ENCODE measurements at places on chromosomes 7 and 10. TPM values are rescaled to one million over a fixed set of nuclear protein-coding genes. Genes with fewer than 3 reads are reported as not detected.

GRCh38 chr7:73738612-73739386 is at the start of gene ABHD11:
TSS of gene ABHD11 (minus strand) at chr7:73738802. CDS start at chr7:73738770, 32 bp downstream.
- peak; percentile 96 for DNase-seq

DNA sequence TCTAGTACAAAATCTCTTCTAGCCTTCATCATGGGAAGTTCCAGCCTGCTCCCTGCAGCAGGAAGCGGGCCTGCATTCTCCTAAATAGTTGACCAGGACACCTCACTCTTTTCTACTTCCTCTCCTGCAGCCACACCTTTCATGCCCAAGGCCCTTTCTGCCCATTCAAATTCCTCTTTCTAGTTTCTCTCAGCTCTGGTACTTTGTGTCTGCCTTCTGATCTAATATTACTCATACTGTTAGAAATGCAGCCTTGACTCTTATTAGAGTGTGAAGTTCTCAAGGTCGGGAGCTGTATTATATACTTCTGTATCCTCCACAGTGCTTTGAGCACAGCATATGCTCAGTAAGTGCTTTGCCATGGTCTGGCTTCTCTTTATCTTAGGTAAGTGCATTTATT is 103.1 kb downstream of the PRKCQ start:
- DNase-seq: no peak

DNA sequence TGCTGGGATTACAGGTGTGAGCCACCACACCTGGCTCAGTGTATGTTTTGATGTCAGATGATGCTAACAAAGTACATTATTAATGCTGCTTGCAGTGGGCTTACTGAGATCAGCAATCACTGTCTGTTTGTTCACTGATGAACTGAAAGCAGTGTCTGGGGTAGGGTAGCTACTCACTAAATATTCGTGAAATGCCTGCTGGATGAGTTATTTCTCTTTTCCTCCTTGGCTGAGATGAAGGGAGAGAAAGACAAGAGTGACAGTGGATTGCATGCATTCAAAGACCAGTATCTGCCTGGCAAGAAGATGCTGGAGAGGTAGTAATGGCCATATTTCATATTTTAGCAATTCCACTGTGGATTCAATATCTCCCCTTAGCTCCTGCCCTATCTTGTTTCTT is 32.3 kb downstream of the FAM107B start:
- DNase-seq: no peak

DNA sequence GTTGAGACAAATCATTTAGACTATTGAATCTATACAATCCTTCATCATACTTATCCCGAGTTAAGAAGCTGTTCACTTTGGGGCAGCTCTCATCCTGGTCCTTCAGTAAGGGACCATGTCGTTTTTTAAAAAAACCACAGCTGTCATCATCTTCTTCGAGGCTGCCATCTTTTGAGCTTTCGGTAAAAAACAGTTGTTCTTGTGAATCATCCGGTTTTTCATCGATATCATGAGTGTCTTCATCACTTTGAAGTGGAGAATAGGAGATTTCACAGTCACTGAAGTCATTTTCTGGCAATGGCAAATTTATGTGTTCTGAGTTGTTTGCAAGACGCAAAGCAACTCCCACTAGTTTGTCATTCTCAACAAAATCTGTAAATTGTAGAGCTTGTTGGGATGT is 3.9 kb downstream of the DCLRE1A start:
- no peak for DNase-seq

Gene SLC13A1
- total RNA-seq: not detected

DNA sequence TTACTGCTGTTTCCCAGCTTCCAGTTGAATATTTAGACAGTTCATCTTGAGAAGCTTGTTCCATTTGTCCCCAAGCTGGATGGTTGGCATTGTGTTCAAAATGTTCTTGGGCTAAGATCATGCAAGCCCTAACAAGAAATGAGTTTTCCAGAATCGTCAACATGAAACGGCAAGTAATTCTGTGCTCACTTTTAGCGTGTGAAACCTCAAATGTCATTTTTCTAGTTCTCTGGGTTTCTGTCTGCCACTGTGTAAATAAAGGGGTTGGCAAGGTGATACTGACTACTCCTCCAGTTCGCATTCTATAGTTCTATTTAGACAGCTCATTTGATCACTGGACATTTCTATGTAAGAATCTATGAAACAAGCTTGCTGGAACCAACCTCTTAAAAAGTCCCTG is 194.0 kb downstream of the AHR start:
- DNase-seq: no peak

GRCh38 chr7:118222591-118222990 is 1.9 kb upstream of the ANKRD7 start:
- no peak for DNase-seq

- no peak for DNase-seq
Measured at GRCh38 chr7:24883622-24884013, 96.4 kb downstream of the OSBPL3 start.

- DNase-seq: no peak
Measured at GRCh38 chr7:150322833-150323681, at the start of the genes ACTR3C and LRRC61. TSS of gene ACTR3C (minus strand) at chr7:150323545. CDS start at chr7:150295296, 28,249 bp downstream. TSS of gene LRRC61 (plus strand) at chr7:150323355. CDS start at chr7:150336862, 13,507 bp downstream.

Gene EVX1
- total RNA-seq: not detected

DNA sequence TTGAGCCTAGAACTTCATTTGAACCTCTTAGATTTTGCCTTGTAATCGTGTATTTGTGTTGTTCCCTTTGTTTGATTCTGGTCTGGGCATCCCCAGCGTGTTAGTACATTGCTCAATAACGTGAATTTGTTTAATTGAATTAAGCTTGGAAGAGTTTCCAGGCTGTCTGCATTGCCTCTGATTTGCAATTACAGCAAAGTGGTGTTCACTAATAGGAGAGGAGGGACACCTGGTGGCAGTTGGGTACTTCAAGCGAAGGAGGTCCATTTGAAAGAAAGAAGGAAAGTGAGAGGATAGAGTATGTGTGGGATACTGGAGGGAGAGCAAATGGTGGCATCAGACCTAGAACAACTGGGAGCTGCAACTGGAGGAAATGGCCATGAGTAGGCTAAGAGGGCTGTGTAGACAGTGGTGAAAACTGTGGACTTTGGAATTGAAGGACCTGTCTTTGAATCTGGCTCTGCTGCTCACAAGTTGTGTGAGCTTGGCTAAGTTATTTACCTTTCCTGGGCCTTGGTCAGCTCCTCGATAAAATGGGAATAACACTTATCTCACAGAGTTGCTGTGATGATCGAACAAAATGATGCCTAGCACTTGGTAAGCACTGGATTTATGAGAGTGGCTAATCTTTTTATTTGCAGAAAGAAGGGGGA is 15.1 kb downstream of the LSMEM1 start:
- DNase-seq: no peak

DNA sequence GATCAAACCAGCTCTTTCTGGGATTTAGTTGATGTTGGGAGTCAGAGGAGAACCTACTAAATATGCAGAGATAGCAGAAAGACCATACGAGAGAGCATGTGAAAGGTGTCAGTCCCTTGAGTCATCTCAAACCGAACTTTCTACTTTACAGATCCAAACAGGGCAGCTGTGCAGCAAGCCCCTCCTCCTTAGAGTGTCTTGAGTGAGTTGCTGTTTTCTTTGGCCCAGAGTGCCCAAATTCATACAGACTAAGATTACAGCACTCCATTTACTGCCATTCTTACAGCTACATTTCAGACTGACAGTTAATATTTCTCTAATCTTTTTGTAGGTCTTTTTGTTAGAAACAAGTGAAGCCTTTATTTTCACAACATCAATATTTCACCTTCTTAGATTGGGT is 53.4 kb downstream of the NRCAM start:
- no peak for DNase-seq

Gene CSGALNACT2
- 31.2 TPM for total RNA-seq

GRCh38 chr7:105920766-105921165 is 42.3 kb upstream of the CDHR3 start:
- DNase-seq: no peak

DNA sequence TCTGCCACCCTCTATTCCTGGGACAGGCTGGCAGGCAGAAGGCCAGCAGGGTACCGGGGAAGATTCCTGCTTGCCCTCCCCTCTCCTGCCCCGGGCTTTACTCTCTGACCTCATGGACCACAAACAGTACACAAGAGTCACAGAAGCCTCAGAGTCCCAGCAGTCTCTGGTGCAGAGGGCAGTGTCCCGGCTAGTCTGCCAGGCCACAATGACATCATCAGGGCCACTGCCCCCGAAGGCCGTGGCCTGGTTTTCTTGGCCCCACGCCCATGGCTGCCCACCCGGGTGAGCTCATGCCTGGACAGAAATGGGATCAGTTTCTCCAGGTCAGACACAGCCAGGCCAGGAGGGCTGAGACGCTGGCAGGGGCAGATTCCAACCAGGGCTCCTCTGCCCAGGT is 91.9 kb downstream of the MYL10 start:
- no peak for DNase-seq

GRCh38 chr10:91296471-91296870 is 76.0 kb downstream of the PCGF5 start:
- no peak for DNase-seq

DNA sequence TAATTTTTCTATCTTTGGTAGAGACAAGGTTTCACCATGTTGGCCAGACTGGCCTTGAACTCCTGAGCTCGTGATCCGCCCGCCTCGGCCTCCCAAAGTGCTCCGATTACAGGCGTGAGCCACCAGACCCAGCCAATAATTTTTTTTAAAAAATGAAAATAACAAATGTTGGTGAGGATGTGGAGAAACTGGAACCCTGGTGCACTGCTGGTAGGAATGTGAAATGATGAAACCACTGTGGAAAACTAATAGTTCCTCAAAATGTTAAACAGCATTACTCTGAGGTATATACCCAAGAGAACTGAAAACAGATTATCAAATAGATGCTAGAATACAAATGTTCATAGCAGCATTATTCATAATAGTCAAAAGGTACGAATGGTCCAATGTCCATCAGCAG is 23.0 kb upstream of the YWHAG start:
- no peak for DNase-seq

DNA sequence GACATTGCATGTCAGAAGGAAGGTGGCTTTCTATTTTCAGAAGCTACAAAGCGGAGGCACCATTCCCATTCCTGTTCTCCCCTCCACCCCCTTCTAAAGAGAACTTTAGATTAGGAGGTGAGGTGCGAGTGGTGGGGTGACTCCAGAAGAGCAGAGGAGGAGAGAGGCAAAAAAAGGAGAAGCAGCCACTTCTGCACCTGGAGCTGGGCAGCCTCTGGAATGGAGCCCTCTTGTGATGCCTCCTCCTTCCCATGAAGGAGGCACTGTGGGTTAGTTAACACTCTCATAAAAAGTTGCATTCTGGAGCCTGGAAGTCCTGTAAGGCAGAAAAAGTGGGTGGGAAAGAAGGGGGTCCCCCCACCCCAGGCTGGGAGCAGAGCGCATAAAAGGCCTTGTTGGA is 4.8 kb downstream of the PTF1A start:
- no peak for DNase-seq

- DNase-seq: no peak
Measured at GRCh38 chr10:95225136-95225535, 31.1 kb downstream of the ACSM6 start.

- peak; percentile 51 for DNase-seq
Measured at GRCh38 chr7:149742075-149742701, 31.2 kb downstream of the ZNF467 start.

DNA sequence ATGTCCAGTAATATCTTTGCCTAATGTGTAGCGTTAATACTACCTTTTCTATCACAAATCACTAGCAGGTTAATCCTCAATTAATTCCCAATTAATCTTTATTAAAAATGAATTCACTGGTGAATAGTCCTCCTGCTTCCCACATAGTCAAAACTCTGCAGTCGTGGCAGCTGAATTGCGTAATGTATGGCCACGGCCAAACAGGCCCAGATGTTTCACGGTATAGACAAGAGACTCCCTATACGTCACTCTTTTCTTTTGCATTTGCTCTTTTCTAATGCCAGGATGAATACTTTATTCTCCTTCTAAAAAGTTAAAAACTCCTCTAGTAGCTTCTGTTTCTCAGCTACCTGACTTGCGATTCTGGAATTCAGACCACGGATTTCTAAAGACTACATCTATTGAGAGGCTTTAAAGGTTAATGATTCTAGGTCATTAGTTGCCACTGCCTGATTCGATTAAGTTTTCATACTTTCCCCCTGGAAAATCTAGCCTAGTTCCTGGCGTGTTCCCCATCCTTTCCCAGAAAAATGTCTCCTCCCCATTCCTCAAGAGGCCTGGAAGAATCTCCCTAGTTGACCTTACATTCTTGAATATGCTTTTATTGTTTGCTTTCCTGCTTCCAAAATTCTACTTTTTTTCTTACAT is 16.9 kb downstream of the MEOX2 start:
- no peak for DNase-seq

GRCh38 chr10:86944471-86944870 is 12.9 kb downstream of the MMRN2 start:
- DNase-seq: no peak

DNA sequence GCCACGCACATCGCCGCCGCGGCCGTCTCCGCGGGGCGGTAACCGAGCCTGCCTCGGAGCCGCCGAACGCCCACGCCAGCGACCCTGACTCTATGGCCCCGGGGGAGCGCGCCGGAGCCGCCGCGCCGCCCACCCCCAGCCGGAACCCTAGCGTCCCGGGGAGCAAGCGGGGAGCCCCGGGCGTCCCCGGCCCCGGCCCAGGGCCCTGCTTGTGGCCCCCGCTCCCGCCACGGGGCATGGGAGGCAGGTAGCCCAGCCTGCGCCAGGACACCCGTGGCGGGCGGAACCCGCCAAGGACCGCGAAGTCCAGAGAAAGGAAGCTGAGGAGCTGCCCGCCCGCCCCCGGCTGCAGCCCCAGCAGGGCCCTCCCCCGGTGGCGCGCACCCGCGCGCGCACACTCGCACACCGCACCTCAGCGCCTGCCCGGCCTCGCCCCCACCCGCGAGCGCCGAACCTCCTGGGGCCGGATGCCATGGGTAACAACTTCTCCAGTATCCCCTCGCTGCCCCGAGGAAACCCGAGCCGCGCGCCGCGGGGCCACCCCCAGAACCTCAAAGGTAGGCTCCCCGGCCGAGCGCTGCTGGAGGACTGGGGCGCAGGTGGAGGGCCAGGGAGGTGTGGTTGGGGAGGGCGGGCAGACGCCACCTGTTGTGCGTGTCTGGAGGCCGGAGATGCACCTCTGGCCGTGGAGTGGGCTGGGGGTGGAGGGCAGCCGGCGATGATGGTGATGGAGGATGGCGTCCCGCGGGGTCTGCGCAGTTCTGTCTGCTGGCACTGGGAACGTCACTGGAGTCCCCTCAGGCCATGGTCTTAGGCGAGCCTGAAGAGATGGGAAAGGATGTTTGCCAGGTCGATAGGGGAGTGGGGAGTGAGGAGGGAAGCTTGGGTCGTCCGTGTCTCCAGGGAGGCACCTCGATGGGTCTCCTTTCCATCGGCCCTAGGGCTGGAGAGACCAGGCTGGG is 692 bp downstream of the NEURL1 start:
- no peak for DNase-seq

- no peak for DNase-seq
Measured at GRCh38 chr7:18290223-18290622, 205.3 kb upstream of the HDAC9 start.

DNA sequence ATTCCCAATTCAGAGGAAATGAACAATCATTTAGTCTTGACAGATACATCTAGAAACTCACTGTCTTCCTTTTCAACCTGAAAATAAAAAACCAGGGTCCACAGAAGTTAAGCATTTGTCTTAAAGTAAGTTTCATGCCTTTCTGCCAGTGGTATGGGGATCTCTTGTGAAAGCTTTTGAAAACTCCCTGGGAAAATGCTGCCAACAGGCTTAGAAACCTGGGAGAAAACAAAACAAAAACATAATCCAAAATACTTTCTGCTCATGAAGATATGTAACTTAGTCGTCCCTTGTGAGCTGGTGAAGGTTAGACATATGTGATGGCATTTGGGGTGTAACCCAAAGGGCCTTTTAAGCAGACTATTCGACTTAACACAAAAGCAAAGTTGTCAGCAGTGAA is 66.4 kb upstream of the ZNF438 start:
- DNase-seq: no peak

Gene MYH16
- total RNA-seq: not detected

Gene IFIT1
- total RNA-seq: 30.9 TPM
